ENCODE measurements at places on chromosomes 1 and 21. TPM values are rescaled to one million over a fixed set of nuclear protein-coding genes. Genes with fewer than 3 reads are reported as not detected.

DNA sequence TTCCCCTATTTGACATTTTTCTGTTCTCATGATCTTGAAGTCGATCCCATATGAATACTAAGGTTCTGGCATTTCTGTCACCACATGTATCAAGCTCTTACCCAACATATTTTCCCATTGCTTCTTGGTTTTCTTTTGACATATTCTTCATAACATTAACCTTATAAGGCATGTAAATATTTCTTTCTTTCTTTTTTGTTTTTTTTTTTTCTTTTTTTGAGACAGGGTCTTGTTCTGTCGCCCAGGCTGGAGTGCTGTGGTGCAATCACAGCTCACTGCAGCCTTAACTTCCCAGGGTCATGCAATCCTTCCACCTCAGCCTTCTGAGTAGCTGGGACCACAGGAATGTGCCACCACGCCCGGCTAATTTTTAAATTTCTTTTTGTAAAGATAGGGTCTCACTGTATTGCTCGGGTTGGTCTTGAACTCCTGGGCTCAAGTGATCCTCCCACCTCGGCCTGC, 33.1 kb upstream of the ERRFI1 start:
- no peak for DNase-seq

DNA sequence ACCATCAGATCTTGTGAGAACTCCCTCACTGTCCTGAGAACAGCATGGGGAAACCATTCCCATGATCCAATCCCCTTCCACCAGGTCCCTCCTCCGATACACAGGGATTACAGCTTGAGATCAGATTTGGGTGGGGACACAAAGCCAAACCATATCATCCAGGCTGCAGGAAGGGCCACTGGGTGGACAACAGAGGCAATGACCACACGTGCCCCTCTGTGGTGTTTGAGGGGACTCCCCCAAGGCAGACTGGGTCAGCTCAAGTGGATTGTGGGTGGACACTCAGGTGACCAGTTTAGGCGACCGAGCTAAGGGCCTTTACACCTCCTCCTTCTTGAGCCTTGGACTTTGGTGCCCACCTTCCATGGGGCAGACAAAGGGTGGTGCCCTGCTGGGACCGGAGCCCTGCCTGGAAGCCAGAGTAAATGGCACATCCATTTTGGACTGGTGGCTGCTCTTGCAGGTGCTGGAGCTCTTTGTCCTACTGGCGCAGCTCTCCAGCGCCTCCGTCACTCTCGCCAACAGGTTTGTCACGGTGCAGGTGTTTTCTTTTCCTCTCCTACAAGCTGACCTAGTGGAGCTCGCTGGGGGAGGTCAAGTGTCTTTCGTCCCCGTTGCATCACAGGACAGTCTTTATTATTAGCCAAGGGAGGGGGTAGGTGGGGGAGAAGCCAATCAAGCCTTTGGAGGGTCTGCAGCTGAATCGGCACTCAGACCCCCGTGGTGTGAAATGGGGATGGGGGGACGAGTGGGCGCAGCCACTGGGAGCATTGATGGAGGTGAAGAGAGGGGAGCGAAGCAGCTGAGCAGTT, 37.6 kb downstream of the CRYAA start:
- DNase-seq: no peak

- DNase-seq: no peak
Measured at GRCh38 chr1:50796272-50796671, 163.8 kb downstream of the FAF1 start.

- DNase-seq: no peak
Measured at GRCh38 chr21:39184050-39184980, 1.1 kb upstream of the PSMG1 start.

- DNase-seq: no peak
Measured at GRCh38 chr21:15282665-15283064, 217.9 kb upstream of the NRIP1 start.

DNA sequence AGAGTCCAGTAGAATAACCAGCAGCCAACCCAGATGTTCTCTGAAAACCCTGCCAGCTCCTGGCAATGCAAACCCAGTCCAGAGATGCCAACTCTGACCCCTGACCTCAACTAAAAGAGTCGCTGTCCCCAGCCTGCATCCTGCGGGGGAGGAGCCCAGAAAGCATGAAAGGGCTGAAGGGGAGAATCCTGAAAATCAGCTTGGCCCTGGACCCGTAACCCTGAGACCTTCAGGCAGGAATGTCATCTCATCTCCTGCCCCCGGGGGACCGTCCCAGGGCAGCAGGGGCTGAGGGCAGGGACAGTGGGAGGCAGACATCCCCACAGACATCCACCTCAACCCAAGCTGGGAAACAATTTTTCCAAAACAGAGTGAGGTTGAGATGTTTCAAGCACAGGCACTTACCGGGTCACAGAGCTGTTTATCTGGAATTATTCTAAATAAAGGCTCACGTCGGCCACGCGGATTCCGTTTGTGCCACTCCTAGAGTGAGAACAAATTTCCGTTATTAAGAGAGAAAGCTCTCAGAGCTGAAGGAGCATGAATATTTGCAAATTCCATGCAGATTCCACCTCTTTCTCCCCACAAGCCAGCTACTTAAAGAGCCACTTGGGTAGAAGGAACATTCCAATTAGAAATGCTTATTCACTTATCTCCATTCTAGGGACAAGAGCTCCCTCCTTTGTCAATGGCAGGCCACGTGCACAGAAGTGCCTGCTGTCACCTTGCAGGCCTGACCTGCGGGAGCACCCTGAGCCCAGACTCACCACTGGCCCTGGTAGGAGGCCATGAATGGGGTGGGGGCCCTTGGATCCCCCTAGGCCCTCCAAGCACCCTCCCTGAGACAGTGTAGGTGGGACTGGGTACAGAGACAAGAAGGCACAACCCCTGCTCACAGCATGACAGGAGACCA, 240.1 kb downstream of the NPHP4 start:
- no peak for DNase-seq

DNA sequence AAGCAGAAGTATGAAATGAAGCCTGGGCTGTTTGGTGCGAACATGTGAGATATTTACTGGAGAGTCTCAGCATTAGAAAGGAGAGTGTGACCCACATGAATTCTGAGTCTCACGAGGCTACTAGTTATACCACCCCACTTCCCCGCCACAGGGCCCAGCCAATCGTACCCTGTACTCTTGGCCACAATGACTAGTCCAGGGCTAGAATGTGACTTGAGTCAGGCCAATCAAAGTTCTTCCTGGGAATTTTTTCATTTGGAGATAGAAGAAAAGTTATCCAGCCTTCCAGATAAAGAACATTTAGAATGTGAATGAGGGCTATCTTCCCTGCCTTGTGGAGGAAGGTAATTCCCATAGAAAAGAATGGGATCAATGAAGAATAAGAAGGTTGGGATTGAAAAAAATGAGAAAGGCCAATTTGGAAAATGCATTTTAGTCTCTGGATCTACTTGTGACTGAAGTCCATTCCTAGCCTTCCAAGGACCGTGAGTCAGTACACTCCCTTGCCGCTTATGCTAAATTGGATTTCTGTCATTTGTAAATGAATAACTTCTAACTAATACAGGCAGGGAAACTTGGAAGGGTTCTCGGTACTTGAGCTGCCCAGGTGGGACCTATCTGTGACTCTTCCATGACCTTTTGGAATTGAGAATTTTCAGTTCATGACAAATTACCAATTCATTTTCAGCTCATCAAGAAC, 12.3 kb upstream of the RIMKLA start:
- no peak for DNase-seq

DNA sequence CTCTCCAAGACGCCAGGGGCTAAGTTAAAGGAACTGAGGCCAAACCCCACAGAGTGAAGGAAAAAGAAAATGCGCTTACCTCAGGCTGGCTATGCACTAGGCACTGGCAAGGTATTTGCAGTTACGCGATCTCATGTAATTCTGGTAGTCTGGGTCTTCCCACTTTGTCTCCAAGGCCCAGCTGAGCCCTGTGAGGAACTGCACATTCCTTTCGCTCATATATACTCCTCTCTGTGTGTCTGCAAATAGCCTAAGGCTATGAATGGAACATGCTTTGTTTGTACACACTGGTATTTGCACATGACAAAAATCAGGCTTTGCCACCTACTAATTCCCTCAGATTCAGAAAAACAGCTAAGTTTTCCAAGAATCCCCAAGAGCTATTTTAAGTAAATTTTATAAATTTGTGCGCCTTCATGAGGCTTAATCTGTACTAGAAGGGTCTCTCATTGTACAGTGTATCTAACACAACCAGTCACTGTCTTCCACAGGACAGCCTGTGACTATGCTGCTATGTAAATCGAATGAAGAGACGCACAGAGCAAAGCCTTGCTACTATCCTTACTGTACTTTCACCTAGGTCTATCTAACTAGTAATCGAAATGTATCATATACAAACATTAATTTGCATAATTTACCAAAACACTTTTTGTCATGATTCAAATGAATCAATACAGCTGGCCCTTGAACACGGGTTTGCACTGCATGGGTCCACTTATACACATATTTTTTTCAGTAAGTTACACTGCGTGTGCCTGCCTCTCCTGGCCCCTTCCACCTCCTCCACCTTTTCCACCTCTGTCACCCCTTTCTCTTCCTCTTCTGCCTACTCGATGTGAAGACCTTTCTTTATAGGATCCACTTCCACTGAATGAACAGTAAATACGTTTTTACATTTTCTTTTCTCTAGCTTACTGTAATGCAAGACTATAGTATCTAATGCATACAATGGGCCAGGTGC, 87.0 kb downstream of the SIPA1L2 start:
- no peak for DNase-seq

GRCh38 chr1:167517535-167518330, 596 bp downstream of the CD247 start:
- peak; percentile 90 for DNase-seq

DNA sequence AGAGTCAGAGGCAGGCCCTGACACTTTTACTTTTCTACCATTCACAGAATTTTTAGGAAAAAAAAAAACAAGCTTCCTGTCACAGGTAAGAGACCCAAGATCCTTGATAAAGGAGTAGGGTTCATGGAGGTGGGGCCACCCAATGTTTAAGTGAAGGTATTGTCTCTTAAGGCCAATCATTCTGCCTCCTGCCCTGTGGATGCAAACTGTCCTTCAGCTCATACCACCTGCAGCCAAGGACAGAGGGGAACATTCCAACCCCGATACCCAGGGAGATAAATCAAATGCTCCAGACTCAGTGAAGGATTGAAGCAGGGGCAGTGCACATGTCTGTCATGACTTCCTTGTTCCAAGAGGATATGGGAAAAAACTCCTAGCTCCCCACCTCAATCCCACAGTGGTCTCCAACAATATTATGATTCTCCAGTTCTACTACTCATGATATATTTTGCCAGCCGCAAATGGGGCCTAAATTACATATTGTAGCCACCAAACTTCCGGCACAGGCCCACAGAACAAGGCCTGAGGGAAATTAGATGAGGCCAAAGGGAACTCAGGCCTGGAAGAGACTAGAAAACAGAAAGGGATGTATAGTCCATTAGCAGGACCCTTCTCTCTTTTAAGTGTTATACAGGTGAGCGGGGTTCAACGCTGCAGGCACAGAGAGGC, 59.5 kb downstream of the TRABD2B start:
- no peak for DNase-seq

- DNase-seq: no peak
Measured at GRCh38 chr1:94970783-94971182, 43.9 kb upstream of the CNN3 start.

PLA2G2D gene
- total RNA-seq: not detected

SLC22A15 gene
- total RNA-seq: 0.08 TPM

FCGR3A gene
- 0.25 TPM for total RNA-seq

DPT gene
- total RNA-seq: not detected

SPRR3 gene
- total RNA-seq: not detected

Data from CD4-positive, alpha-beta T cell (primary cell).